ENCODE measurements at places on chromosomes 11 and 22.

DNA sequence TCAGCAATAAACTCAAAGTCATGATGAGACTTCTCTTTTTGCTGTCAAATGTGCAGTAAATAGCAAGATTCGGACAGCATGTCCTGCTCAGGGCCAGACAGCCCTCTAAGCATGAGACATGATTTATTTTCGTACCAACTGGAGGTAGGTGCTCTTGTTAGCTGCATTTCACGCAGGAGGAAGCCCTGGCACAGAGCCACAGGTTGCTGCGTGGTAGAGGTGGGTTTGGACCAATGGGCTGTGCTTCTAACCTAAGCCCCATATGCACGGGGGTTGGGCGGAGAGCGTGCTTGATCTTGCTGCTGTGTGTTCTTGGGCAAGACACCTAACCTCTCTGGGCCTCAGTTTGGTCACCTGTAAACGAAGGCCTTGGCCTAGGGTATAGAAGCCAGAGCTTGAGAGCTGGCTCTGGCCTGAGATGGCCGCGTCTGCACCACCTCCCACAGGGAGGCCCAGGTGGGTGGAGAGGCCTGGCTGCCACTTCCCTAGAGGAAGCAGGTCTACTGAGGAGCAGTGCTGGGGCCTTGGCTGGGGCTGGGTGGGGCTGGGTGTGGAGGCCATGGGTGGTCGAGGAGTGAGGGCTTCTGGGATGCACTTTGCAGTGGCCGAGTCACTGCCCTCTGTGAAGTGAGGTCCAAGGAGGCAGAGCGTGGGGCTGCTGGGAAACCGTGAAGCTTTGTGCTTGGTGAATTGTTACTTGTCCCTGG, 38.5 kb upstream of the GRAMD4 start:
- no peak for DNase-seq

DNA sequence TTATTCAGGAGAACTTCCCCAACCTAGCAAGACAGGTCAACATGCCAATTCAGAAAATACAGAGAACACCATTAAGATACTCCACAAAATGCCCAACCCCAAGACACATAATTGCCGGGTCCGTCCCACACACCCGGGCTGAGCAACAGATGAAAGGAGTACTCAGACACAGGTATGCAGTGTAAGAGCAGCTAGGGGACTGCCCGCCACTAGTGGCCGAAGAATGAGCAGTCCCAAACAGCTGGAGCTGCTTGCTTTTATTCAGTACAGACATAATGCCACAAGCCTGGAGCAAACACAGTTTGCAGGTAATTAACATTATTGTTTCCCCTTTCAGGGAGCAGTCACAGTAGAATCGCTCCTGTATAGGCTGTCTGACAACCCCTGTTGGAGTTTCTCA, 364.6 kb downstream of the LUZP2 start:
- DNase-seq = no peak

- DNase-seq = no peak
These were observed 67.7 kb downstream of the ST3GAL4 start for GRCh38 chr11:126423154-126423553.

DNA sequence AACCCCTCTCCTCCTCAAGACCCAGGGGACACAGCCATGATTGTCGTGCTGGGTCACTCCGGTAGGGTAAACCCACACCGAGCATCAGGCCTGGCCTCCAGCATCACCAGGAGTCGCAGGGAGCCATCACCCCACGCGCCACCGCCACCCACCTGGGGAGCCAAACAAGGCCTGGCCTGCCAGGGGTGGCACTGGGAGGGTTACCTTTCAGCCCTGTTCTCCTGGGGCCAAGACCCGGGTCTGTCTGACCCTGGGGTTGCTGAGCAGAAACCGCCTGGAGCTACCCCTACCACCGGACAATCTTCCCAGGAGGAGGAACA, 39.3 kb upstream of the NNMT start:
- DNase-seq = no peak

DNA sequence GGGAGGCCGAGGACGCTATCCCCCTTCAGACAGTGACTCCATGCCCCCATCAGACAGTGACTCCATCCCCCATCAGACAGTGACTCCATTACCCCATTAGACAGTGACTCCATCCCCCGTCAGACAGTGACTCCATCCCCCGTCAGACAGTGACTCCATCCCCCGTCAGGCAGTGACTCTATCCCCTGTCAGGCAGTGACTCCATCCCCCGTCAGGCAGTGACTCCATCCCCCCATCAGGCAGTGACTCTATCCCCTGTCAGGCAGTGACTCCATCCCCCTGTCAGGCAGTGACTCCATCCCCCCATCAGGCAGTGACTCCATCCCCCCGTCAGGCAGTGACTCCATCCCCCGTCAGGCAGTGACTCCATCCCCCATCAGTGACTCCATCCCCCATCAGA, 9.1 kb upstream of the TTLL8 start:
- no peak for DNase-seq
